Skin of body (tissue), 3 donors: ENCODE measurements at places on chromosomes 6 and 20. TPM values are rescaled to one million over a fixed set of nuclear protein-coding genes. Genes with fewer than 3 reads are reported as not detected.

DNA sequence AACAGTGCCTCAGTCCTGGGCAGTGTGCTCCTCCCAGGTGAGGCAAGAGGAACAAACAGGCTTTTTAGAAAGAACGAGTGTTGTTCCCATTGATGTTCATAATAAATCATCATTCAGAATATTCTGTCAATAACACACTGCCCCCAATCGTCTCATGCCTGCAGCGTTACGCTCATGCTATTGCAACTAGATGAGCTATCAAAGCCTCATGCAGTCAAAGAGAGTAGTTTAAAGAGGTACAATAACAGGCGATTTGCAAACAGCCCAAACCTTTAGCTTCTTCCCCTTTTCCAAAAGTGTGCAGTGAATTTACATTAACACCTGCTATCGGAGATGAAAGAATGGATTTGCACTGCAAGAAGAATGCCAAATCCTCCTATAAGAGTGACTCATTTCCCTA is 1164.7 kb upstream of the MAP3K7 start:
- no peak for DNase-seq

DNA sequence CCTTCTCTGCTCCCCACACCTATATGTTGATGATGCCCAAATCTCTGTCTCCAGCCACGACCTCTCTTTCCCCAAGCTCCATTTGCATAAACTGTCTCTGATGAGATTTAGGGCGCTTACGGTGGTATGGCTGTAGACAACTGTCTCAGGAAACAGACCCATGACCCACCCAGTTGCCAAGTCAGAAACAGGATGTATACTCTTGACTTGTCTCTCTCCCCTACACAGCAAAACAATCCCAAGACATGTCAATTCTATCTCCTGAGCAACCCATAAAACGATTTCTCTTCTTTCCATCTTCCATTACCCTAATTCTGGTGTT is 13.9 kb downstream of the GNL1 start:
- DNase-seq, result no peak

GRCh38 chr6:93779086-93779841 is 359.9 kb upstream of the EPHA7 start:
- no peak for DNase-seq

DNA sequence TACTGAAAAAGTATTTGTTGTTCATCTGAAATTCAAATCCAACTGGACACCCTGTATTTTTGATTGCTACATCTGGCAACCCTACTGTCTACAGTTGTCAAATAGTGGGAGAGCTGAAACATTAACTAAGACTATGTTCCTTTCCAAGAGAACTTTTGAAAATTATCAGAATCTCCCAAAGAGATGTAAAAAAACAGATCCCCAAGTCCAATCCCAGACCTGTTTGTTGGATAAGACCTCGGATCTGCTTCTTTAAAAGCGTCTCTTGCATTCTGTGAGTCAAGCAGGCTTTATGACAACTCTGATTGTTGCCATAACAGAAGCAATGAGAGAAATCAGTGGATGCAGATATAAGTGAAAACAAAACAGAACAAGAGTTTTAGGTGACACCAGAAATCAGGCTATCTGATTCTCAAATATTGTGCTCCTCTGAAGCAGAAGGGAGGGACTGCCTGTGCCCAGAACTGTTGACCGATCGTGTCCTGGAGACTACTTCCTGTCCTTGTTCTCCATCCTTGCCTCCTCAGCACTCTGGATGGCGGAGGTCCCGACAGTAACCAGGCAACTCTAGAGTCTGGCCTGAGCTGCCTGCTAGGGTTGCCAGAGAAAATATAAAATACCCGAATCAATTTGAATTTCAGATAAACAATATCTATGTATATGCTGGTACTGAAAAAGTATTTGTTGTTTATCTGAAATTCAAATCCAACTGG is 853.8 kb downstream of the MAFB start:
- DNase-seq, result no peak

GRCh38 chr20:39916236-39916765 is 772.7 kb downstream of the MAFB start:
- DNase-seq, result no peak

DNA sequence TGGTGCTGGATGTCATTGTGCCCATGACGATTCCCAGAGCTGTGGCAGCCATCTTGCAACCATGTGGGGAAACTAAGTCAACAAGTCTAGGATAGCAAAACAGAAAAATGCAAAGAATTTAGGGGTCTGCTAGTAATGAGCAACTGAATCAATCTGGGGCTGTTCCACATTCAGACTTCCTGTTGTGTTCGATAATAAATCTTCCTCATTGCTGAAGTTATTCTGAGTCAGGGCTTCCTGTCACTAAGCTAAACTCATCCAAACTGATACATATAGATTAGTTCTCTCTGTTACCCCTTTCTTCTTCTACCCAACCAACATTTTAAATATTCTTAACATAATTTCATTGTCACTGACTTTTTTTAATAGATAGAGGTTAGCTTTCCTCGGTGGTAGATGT is 205.9 kb downstream of the HACE1 start:
- no peak for DNase-seq

DNA sequence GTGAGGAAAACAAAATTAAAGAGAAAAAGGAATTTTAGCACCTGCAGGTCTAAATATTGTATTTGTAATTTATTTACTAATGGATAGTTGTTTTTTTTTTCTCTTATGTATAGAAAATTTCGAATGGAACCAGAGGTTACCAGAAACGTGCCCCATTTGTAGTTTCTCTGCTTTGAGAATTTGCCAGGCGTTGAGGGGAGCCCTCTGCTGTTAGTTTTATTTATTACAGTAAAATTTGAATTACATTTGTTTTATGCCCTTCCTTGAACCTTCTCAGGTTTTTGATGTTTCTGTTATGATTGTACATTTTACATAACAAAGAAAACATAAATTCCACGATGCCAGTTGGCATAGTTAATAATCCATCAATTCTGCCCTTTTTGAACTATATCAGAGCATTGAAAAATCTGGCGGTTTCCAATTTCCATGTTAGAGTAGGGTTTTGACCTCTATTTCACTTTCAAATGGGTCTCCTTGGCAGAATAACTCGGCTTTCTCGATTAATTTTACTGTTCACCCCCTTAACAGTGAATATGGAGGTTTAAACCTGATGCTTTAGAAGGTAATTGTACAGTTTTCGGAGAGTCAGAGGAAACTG is 35.1 kb upstream of the RFPL4B start:
- DNase-seq, result no peak

DNA sequence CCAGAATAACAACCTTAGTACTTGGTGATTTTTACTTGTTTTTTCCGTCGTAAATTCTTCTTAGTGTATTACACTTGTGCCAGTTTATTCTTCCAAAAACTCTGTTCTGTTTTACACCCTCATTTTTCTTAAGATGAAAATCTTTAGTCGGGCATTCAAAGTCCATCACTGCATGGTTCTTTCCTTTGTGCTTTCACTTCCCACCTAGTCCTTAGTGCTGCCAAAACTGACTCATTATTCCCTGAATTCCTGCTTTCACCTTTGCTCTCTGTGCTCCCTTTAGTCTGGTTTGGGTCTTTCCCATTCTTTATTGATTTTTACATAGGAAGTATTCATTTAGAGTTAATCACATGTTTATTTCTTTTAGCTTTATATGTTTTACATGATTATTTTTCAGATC is 3.3 kb downstream of the TRMT11 start:
- no peak for DNase-seq

DNA sequence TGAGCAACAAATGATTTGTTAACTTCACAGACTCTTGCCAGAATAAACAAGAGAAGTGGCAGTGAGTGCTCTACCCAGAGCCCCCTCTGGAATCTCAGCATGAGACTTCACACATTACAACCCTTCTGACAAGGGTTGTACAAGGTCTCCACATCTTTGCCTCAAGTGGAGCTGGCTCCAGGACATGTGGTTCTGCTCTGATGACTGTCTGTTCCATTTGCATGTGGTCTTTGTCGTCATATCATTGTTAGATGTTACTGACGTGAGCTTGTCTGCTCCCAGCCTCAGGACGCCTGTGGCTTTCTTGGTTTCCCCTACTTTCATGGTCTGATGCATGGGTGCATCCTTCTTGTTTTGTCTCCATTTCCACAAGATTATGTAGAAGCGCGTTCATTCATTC is 115.0 kb downstream of the SLC24A3 start:
- DNase-seq, result no peak

DNA sequence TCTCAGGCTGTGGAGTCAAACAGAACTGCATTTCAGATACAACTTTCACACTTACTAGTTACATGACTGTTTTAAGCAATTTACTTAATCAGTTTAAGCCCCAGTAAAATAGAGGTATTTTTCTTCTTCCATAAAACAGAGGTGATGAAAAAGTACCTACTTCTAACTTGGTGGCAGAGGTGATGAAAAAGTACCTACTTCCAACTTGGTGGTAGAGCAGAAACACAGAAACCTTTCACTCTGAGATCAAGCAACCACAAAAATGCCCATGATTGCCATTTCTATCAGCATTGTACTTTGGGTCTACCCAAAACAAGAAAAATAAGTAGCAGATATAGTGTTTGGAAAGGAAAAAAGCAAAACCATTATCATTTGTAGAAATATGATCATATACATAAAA is 148.7 kb downstream of the OPRM1 start:
- no peak for DNase-seq

- DNase-seq, result no peak
Observed at GRCh38 chr6:160202411-160202810, 56.2 kb downstream of the SLC22A2 start.

PRL gene
- total RNA-seq, result 0.39 TPM

TFAP2D gene
- not detected for total RNA-seq

TNXB gene
- total RNA-seq, result 64.4 TPM
